ENCODE measurements at places on chromosomes 4 and X.
A peak's percentile ranks its signal among the peaks of the same experiment; 100 is the strongest.

GRCh38 chr4:26299254-26299882, 21.4 kb upstream of the RBPJ start:
- no peak for DNase-seq

GRCh38 chr4:84317513-84317912, 181.6 kb downstream of the NKX6-1 start:
- no peak for DNase-seq

- DNase-seq, result no peak
Measured at GRCh38 chrX:153379971-153380581, 21.1 kb downstream of the PNMA6E start.

DNA sequence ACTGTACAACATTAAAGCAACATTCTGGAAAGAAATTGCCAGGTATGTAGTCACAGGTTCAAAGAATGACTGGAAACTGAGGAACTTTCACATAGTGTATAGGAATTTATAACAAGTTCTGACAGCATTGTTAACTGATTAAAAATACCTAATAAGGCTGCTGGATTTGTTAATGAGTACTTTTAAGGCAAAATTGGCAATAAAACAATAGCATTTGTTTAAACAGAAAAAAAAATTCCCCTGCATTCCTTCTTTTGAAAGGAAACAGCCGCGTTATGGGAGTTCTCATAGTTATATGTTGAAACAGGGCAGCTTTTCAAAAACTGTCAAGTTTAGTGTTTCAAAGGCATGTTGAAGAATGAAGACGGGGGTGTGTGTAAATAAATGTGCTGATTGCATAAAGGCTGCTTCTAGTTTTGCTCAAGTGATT, 282.5 kb upstream of the FAT1 start:
- DNase-seq, result no peak

GRCh38 chr4:138494116-138494515, 252.0 kb upstream of the SLC7A11 start:
- no peak for DNase-seq

GRCh38 chr4:119746951-119747350, 118.3 kb upstream of the PDE5A start:
- no peak for DNase-seq

- DNase-seq, result no peak
Measured at GRCh38 chr4:104394406-104395167, 100.1 kb downstream of the CXXC4 start.

GRCh38 chrX:7294483-7294882, 146.5 kb upstream of the PUDP start:
- no peak for DNase-seq

GRCh38 chr4:64969081-64969480, 559.8 kb upstream of the TECRL start:
- no peak for DNase-seq

DNA sequence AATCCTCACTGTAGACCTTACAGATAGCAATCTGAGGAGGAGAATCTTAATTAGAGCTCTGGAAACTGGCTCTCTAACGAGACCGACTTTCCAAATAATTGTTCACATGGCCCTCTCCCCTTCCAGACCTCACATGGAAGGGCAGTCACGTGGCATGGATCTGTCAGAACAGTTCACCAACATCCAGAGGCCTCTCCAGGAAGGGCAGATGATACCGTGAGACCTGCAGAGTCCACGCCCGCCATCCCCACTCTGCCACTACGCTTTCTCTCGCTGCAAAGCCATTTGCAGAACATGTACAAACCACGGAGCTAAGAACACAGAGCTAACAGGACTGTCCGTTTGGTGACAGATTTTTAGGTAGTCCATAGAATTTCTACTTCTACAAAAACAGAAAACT, 20.7 kb downstream of the FAT1 start:
- DNase-seq, result no peak

GRCh38 chr4:156196722-156197121, 243.1 kb upstream of the CTSO start:
- DNase-seq, result no peak

DNA sequence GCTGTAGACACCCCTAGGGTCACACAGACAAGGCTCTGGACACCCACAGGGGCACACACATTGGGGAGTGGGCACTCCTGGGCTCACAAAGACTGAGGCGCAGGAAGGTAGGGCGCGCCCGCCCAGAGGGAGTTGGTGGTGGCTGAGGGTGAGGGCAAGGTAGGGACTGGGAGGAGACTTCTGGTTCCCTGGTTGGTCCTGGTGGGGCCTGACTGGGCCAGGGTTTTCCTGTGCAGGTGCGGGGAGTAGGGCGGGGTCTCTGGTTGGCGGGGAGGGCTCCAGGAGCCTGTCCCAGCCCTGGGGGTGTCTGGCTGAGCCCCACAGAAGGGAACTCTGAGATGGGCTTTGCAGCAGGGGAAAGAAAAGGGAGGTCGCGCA, 6.7 kb upstream of the WAS start:
- no peak for DNase-seq

DNA sequence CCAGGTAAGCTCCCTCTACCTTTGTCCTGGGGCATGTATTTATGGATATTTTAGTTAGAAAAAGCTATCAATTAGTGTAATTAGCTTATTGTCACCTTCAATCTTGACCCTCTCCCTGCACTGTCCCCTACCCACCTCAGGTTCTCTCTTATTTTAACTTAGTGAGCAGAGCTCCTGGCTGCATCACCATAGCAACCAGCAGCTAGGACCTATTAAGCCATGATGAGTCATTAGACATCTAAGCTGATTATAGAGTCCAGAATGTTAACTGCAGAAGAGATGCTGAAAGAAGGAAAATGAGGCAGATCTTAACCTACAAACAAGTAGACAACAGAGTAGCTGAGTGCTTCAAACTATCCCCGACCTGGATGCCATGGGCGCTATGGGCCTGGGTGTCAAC, 36.6 kb downstream of the MAGEE2 start:
- peak; percentile 28 for DNase-seq

DNA sequence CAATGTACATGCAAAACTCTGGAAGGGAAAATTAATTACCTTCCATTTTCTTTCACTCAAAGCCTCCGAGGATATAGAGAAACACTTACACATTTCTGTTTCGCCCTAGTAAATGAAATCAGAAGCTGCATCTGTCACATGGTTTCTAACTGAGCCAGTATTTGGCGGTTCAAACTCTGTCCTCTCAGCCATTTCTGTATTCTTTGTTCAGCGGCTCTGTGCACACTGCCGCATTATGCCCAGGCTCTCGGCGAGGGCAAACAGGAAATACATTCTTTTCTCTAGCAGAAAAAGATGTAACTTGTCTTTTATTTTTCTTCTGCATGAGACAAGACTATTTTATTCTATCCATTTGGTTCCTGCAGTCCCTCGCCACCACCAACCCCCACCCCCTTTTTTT, 71.4 kb upstream of the GPM6B start:
- DNase-seq, result no peak

DNA sequence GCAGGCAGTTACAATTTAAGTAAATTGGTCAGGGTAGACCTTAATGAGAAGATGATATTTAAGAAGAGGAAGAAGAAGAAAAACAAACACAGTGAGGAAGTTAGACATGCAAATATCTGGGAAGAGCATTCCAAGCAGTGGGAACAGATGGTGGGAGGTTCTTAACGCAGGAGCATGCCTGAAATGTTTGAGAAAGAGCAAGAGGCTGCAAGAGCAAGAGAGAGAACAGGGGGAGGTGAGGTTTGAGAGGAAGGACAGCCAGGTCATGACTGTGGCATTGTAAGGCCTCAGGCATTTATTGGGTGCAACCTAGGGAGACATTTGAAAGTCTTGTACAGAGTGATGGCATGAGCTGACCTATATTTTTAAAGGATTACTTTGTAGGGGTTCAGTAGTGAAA, 136.0 kb downstream of the UGT8 start:
- peak; percentile 0 for DNase-seq

GRCh38 chrX:80432441-80432840, 12.2 kb downstream of the TENT5D start:
- no peak for DNase-seq

- peak; percentile 23 for DNase-seq
Measured at GRCh38 chr4:113327494-113327893, 278.0 kb downstream of the ANK2 start.

DNA sequence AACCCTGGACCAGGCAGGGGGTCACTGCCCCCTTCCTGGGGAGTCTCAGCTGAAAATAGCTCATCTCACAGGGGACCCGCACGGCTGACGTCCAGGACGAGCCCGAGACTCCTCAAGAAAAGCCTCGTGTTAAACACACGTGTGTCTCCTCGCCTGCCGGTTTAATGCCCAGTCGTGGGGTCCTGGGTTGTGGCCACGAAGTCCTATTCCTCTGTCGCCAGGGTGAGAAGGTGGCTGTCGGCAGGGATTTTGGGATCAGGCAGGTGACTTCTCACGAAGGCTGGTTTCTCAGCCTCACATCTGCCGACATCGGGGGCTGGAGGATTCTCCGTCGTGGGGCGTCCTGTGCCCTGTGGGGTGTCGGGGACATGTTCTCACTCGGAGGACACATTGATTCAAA, 44.3 kb upstream of the PPP2R3B start:
- DNase-seq, result no peak

DNA sequence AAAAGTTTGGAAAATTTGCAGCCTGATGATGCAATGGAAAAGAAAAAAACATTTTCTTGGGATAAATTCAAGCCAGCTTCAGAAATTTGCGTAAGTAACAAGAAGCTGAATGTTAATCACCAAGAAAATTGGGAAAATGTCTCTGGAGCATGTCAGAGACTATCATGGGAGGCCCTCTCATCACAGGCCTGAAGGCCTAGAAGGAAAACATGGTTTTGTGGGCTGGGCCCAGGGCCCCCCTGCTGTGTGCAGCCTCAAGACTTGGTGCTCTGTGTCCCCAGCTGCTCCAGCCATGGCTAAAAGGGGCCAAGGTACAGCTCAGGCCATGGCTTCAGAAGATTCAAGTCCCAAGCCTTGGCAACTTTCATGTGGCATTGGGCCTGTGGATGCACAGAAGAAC, 1049.8 kb upstream of the GRIA3 start:
- DNase-seq, result no peak

DNA sequence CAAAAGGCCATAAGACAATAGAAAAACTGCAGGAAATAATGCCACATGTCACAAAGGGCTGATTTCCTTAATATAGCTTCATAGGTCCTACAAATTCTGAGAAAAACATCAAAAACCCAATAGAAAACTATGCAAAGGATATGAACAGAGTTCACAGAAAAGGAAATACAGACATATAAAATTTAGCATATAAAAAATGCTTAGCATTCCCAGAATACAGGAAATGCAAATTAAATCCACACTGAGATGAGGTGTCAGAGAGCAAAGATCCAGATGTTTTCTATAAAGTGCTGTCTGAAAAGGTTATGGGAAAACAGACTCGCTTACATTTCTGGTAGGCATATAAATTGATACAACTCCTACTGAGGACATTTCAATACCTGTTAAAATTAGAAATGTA, 33.8 kb downstream of the TXK start:
- no peak for DNase-seq

DNA sequence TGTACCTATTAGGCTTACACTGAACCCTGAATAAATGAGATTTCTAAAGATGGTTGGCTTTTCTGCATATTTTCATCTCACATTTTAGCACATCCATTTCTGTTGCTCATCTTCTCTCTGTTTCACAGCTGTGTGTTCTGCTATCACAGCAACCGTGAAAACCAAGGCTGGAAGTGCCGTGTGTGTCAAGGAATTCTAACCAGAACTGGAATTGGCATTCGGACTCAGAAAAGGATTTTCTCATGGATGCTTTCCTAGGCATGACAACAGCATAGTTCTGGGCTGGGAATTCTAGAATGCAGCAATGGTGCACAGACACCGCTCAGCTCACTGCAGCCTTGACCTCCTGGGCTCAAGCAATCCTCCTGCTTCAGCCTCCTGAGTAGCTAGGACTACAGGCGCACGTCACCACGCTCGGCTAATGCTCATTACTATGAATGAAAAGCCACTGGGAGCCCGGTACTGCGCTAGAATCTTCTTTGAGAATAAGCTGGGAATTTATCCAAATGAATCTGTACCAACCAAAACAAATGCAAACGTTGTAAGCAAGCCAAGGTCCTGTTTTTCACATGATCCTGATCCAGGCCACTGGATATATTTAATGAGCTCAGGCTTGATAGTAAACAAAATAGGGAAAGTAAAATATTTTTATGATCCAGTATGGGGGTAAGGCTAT, 105.2 kb downstream of the RBM47 start:
- no peak for DNase-seq

- peak; percentile 88 for DNase-seq
Measured at GRCh38 chrX:80765220-80765625, 44.5 kb downstream of the BRWD3 start.

GRCh38 chr4:113730467-113731216, 30.9 kb downstream of the CAMK2D start:
- no peak for DNase-seq
